ENCODE measurements at places on chromosomes 6 and 20. TPM values are rescaled to one million over a fixed set of nuclear protein-coding genes. Genes with fewer than 3 reads are reported as not detected.

The GATA5 gene
- total RNA-seq: not detected

The NR2E1 gene
- not detected for total RNA-seq

The FUT9 gene
- not detected for total RNA-seq

The SLC22A2 gene
- total RNA-seq: not detected

The VSTM2L gene
- not detected for total RNA-seq

The DEFB115 gene
- total RNA-seq: not detected

The FOXF2 gene
- not detected for total RNA-seq

The OPN5 gene
- not detected for total RNA-seq

- peaks cover 5% of the 10 kb centered on the region for H3K36me3 ChIP-seq
- peaks cover 5% of the 10 kb centered on the region for H3K4me1 ChIP-seq
- H3K4me3 ChIP-seq: no peak overlapping the region
- H3K27me3 ChIP-seq: no peaks in the 10 kb centered on the region
Measured at GRCh38 chr6:139230391-139230840, 61.4 kb downstream of the TXLNB start.

DNA sequence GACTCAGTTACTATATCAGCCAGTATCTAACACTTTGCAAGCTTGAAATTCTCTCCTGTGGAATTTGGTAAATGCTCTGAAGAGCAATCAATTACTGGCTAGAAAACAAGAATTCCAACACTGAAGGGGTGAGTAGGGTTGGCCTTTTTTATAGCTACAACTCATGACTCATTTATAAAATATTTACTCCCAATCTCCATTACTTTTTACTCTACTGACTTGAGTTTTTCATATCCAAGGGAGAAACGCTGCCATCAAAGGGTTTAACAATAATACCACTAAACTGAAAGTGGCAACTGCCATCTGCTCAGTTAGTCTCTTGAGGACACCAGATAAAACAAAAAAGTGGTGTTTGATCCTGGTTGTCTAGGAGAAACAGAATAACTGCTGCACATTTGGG, 203.1 kb downstream of the UBE3D start:
- H3K27ac ChIP-seq: no peak overlapping the region
- H3K27me3 ChIP-seq: no peaks in the 10 kb centered on the region
- DNase-seq: no peak
- peaks cover 3% of the 10 kb centered on the region for H3K36me3 ChIP-seq
- H3K4me1 ChIP-seq: no peaks in the 10 kb centered on the region
- H3K4me3 ChIP-seq: no peak overlapping the region

- H3K4me3 ChIP-seq: no peak overlapping the region
- DNase-seq: no peak
- no peaks in the 10 kb centered on the region for H3K36me3 ChIP-seq
Measured at GRCh38 chr6:147001621-147002020, 202.6 kb upstream of the STXBP5 start.

- DNase-seq: peak; percentile 87
- no peaks in the 10 kb centered on the region for H3K27me3 ChIP-seq
- peaks cover 36% of the 10 kb centered on the region for H3K36me3 ChIP-seq
- H3K27ac ChIP-seq: peak overlapping the region; percentile 83
Measured at GRCh38 chr6:11363881-11364576, 131.6 kb upstream of the NEDD9 start.

DNA sequence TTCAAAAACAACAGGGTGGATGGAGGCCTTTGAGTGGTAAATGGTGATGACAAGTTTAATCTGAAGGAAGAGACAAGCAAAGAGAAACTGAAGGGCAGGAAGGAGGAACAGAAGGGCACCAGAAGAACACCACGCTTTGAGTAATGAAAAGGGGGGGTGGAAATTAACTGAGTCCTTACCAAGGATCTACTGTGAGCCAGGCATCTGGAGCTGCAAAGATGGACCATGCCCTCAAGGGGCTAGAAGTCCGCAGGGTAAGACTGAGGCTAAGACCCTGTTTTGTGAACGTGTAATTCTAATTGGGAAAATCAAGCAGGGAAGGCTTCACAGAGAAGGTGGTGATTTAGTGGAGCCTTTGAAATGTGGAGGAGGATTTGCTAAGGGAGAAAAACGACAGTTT, 1.6 kb downstream of the NDRG3 start:
- H3K36me3 ChIP-seq: no peaks in the 10 kb centered on the region
- DNase-seq: no peak
- peak overlapping the region; percentile 42 for H3K4me3 ChIP-seq
- H3K27ac ChIP-seq: no peak overlapping the region
- H3K27me3 ChIP-seq: no peaks in the 10 kb centered on the region

- peaks cover 24% of the 10 kb centered on the region for H3K27me3 ChIP-seq
- no peaks in the 10 kb centered on the region for H3K4me1 ChIP-seq
- no peak for DNase-seq
Measured at GRCh38 chr20:46293084-46293483, 15.2 kb downstream of the CDH22 start.

DNA sequence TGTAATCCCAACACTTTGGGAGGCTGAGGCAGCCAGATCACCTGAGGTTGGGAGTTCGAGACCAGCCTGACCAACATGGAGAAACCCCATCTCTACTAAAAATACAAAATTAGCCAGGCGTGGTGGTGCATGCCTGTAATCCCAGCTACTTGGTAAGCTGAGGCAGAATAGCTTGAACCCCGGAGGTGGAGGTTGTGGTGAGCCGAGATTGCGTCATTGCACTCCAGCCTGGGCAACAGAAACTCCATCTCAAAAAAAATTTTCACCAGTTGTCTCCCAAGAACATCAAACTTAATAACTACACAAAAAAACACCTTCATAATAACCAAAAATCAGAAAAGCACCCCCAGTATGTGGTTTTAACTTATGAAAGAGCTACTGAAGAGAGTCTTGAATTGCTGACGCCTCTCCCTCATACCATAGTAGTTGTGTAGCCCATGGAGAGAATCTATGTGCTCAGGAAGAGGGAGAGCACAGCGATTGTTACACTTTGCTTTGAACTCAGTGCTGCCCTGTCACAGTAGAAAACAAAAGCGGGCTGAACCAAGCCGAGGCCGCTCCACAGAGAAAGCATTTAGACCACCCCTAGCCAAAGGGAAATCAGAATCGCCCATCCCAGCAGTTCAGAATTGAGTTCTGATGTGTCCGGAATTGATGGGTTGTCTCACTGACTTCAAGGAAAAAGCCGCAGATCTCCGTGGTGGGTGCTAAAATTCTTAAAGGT, 42.0 kb upstream of the GMPR start:
- H3K4me1 ChIP-seq: no peaks in the 10 kb centered on the region
- H3K27ac ChIP-seq: no peak overlapping the region
- H3K4me3 ChIP-seq: no peak overlapping the region
- DNase-seq: no peak

- H3K27me3 ChIP-seq: peaks cover 6% of the 10 kb centered on the region
- H3K4me3 ChIP-seq: no peak overlapping the region
- no peak overlapping the region for H3K27ac ChIP-seq
- no peak for DNase-seq
Measured at GRCh38 chr20:40582531-40582930, 106.5 kb downstream of the MAFB start.
